Activated T-helper 1 cell treated with anti-CD3 and anti-CD28 coated beads, Interleukin-12 subunit alpha, Interleukin-12 subunit beta, Interleukin-2, Interleukin-4 antibody, amounts not matched to agents 30 ng/mL and 10 ng/mL and 1 ng/mL, durations not matched to agents 14 hours and 24 hours and 36 hours (primary cell): ENCODE measurements at places on chromosomes 12 and 14.

DNA sequence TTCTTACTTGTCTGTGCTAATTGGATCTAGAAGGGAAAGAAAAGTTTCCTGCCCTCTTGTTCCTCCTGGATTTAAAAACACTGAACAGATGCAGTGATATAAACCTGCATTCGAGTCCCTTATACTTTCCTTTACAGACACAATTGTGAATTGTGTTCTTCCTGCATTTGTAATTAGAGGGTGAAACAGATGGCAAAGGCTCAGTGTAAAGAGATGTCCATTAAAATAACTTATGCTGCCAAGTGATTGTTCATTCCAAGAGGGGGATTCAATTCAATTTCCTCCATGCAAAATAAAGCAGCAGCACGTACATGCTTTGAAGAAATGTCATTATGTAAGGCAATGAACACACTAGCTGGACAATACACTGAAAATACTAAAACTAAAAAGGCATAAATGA is 248.3 kb upstream of the LRIG3 start:
- no peak overlapping the region for H3K27ac ChIP-seq
- DNase-seq, result no peak
- H3K36me3 ChIP-seq, result no peaks in the 10 kb centered on the region
- peaks cover 2% of the 10 kb centered on the region for H3K27me3 ChIP-seq

DNA sequence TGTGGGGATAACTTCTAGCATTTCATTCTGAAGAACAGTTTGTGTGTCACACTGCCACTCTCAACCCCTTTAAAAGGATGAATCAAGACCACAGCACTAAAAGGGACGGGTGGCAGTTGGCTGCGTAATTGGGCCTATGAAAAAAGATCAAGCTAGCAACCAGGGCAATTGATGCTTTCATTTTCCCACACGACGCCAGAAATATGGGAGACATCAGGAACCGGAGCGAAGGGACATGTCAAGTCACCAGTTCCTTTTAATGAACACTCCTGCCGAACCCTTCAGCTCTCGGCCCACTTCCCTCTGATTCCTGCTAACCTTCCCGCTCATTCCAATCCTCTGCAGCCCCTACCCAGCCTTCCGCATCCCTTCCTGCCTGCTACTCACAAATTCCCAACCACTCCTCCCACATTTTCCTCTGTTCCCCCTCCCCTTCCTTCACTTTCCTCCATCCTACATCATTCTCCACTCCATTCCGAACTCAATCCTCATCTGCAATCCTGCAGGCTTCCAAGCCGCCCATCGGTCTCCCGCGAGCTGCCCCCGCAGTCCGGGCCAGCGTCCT is 753 bp downstream of the CSRNP2 start:
- H3K27ac ChIP-seq, result peak overlapping the region; percentile 91
- peaks cover 35% of the 10 kb centered on the region for H3K4me1 ChIP-seq
- H3K36me3 ChIP-seq, result peaks cover 17% of the 10 kb centered on the region

DNA sequence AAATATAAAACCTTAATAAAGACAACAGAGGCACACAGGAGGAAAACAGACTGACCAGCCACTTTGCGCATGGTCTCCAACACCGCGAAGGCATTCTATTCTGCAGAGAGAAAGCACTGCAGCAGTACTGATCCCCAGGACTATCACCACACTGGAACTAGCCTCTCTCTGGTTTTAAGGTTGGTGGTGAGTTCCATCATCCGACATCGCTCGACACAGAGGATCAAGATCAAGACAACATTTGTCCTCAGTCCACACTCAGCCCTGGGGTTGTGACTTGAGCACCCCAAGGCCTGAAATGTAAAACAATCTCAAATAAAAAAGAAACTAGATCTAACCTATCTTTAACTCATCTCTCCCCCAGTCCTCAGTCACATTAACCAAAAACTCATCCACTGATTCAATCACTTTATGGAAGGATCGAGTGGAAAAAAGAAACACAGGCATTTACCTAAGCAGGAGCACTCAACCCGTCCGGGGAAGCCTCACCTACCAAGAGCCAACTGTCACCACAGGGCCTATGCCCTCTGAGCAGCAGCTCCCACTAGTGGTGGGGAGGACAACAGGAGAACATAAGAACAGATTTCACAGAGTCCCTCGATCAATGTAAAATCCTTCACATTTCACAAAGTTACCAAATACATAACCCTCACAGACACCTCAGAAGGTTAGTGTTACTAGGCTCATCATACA is 17.7 kb downstream of the STXBP6 start:
- H3K4me3 ChIP-seq, result no peak overlapping the region
- no peaks in the 10 kb centered on the region for H3K36me3 ChIP-seq
- H3K27me3 ChIP-seq, result no peaks in the 10 kb centered on the region
- H3K4me1 ChIP-seq, result no peaks in the 10 kb centered on the region
- H3K27ac ChIP-seq, result no peak overlapping the region

DNA sequence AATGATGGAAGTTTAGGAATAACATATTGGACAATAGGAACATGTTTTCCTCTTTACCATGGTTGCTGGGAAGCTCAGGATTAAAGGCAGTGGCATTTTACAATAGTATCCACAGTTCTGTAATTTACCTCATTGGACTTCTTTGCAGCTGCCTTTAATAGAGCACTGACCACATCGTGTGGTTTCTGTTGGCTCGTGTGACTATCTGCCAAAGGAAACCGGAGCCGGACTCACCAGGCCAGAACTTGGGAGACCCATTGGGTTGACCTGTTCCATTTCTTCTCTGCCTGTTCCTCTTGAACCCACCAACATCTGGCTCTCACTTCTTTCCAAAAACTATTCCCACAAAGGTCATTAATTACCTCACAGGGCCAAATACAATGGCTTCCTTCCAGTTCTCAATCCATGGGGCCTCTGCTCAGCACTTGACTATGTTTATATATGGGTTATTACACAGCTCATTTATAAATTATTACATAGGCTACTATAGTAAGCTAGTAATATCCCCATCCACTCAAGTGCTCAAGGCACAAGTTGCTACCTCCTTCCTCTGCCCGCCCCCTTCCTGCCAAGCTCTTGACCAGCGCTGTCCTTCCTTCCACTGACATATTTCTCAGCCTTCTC is 121.5 kb upstream of the VASH1 start:
- peaks cover 8% of the 10 kb centered on the region for H3K27me3 ChIP-seq
- no peak overlapping the region for H3K27ac ChIP-seq
- H3K36me3 ChIP-seq, result no peaks in the 10 kb centered on the region
- no peaks in the 10 kb centered on the region for H3K4me1 ChIP-seq
- DNase-seq, result no peak

DNA sequence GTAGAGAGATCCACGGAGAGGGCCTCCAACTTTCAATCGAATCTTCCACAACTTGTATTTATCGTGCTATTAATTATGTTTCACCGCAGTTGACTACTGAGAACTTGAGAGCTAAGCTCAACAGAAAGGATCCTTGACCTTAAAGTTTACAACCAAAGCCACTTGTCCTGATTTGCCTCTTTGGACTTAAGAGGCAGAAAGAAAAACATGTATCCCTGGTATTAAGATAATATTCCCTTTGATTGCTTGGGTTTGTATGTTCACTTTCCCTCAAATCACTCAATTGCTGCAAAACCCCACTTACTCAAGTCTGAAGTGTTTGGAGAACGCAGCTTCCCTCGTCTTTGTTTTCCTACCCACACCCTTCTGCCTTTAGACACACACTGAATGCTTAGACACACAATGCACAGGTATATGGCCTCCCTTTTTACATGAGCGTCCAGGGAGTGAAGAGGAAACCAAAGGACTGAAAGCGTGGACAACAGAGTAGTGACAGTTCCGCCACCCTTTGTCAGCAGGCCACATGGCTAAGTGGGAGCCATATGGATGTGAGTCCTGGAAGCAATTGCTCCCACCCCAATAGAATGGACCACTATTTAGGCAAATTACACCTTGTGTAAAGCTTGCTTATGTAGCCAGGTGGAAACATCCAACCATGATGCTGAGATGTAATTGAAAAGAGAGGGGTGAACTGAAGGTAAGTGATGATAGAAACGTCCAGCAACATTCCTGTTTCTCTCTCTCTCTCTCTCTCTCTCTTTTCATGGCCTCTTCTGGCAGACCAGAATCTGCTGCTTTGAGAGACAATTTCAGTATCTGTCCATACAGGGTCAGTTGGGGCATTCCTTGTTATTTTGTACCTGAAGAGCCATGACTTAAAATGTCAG is 1.4 kb upstream of the PKP2 start:
- H3K4me1 ChIP-seq, result peaks cover 14% of the 10 kb centered on the region
- H3K4me3 ChIP-seq, result peak overlapping the region; percentile 46
- H3K36me3 ChIP-seq, result no peaks in the 10 kb centered on the region
- no peak overlapping the region for H3K27ac ChIP-seq
- DNase-seq, result no peak
- peaks cover 43% of the 10 kb centered on the region for H3K27me3 ChIP-seq

- no peaks in the 10 kb centered on the region for H3K36me3 ChIP-seq
- H3K4me1 ChIP-seq, result no peaks in the 10 kb centered on the region
- no peak overlapping the region for H3K27ac ChIP-seq
- peaks cover 3% of the 10 kb centered on the region for H3K27me3 ChIP-seq
Observed at GRCh38 chr12:90128526-90128925, 419.9 kb upstream of the ATP2B1 start.

DNA sequence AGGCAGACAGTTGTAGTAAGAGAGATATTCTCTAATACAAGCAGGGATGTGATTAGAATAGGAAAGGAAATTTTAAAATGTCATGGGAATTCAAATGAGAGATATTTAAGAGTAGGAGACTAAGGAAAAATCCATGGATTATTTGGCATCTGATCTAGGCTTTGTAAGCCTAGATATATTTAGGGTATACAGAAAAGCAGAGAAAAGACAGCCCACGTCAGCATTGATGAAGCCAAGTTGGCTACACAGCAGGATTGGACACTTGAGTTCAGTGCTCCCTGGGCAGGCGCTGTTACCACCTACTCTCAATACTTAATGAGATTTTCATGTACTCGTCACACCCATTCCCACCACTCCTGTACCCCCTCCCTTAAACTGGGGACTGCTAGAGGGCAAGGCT is 1.7 kb upstream of the KCNJ8 start:
- no peaks in the 10 kb centered on the region for H3K36me3 ChIP-seq
- peaks cover 35% of the 10 kb centered on the region for H3K27me3 ChIP-seq
- no peak overlapping the region for H3K4me3 ChIP-seq
- H3K27ac ChIP-seq, result no peak overlapping the region

GRCh38 chr14:92143309-92143708 is 21.5 kb downstream of the CPSF2 start:
- no peak overlapping the region for H3K27ac ChIP-seq
- no peaks in the 10 kb centered on the region for H3K27me3 ChIP-seq
- no peak for DNase-seq
- no peak overlapping the region for H3K4me3 ChIP-seq
- peaks cover 49% of the 10 kb centered on the region for H3K36me3 ChIP-seq

GRCh38 chr14:24846261-24846660 is 203.7 kb downstream of the STXBP6 start:
- H3K4me3 ChIP-seq, result no peak overlapping the region
- no peak for DNase-seq
- H3K27me3 ChIP-seq, result peaks cover 8% of the 10 kb centered on the region
- no peaks in the 10 kb centered on the region for H3K4me1 ChIP-seq
- H3K27ac ChIP-seq, result no peak overlapping the region

DNA sequence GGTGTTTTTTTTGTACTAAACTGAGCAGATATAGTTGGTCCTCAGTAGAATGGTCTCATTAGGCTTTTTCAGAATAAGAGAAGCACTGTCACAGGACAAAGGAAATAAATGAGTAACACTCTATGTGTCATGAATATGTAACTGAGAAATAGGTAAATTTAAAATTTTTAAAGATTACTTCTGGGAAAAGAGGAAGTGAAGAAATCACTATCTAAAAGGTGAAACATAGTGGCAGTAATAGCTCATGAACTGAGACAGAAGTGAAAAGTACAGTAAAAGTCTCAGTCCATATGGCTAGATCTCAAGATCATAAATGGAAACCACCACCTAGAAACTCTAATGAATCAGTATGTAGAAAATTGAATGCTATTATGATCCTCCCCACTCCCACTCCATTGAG is 89.3 kb upstream of the TTC7B start:
- DNase-seq, result no peak
- H3K27me3 ChIP-seq, result no peaks in the 10 kb centered on the region
- H3K27ac ChIP-seq, result peak overlapping the region; percentile 41
- H3K4me3 ChIP-seq, result no peak overlapping the region
- H3K36me3 ChIP-seq, result peaks cover 14% of the 10 kb centered on the region
- H3K4me1 ChIP-seq, result peaks cover 42% of the 10 kb centered on the region

GRCh38 chr12:78865516-78865915 is 942 bp downstream of the SYT1 start:
- no peaks in the 10 kb centered on the region for H3K36me3 ChIP-seq
- DNase-seq, result no peak
- H3K27me3 ChIP-seq, result peaks cover 21% of the 10 kb centered on the region

DNA sequence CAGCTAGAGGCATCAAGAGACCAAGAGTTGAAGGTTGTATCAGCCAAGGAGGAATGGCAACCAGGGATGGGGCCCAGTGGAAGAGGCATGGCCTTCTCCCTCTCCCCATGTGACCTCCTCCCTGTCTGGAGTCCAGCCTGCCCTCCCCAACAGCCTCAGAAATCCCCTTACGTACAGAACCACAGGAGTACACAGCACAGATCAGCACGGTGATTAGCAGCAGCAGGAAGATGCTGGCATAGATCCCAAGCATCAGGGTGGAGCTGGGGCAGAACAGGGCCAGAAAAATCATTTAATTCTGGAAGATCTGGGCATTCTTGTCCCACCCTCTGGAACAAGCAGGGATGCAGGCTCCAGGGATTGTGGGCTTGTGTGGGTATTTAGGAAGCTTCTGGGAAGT is 14.4 kb downstream of the ADCY6 start:
- H3K27me3 ChIP-seq, result peaks cover 14% of the 10 kb centered on the region
- H3K27ac ChIP-seq, result no peak overlapping the region
- H3K4me1 ChIP-seq, result no peaks in the 10 kb centered on the region

GRCh38 chr12:65853489-65854157 is 29.3 kb downstream of the HMGA2 start:
- H3K27me3 ChIP-seq, result peaks cover 5% of the 10 kb centered on the region
- no peaks in the 10 kb centered on the region for H3K4me1 ChIP-seq
- H3K27ac ChIP-seq, result no peak overlapping the region
- no peak overlapping the region for H3K4me3 ChIP-seq
- no peaks in the 10 kb centered on the region for H3K36me3 ChIP-seq

GRCh38 chr12:71472441-71472911 is 32.9 kb downstream of the LGR5 start:
- H3K36me3 ChIP-seq, result no peaks in the 10 kb centered on the region
- DNase-seq, result no peak
- H3K4me1 ChIP-seq, result no peaks in the 10 kb centered on the region
- no peak overlapping the region for H3K27ac ChIP-seq
- peaks cover 3% of the 10 kb centered on the region for H3K27me3 ChIP-seq
